Activated naive CD4-positive, alpha-beta T cell treated with anti-CD3 and anti-CD28 coated beads, Interleukin-2, amount 10 ng/mL, durations not matched to agents 7 days and 5 days (primary cell): ENCODE measurements at places on chromosomes 5 and 9.
A peak's percentile ranks its signal among the peaks of the same experiment; 100 is the strongest.

- H3K36me3 ChIP-seq, result no peaks in the 10 kb centered on the region
- DNase-seq, result no peak
- H3K27me3 ChIP-seq, result peaks cover 34% of the 10 kb centered on the region
- no peak overlapping the region for H3K27ac ChIP-seq
- H3K4me1 ChIP-seq, result peaks cover 2% of the 10 kb centered on the region
- H3K4me3 ChIP-seq, result no peak overlapping the region
These were observed 84.8 kb upstream of the MIER3 start for GRCh38 chr5:57036761-57037160.

DNA sequence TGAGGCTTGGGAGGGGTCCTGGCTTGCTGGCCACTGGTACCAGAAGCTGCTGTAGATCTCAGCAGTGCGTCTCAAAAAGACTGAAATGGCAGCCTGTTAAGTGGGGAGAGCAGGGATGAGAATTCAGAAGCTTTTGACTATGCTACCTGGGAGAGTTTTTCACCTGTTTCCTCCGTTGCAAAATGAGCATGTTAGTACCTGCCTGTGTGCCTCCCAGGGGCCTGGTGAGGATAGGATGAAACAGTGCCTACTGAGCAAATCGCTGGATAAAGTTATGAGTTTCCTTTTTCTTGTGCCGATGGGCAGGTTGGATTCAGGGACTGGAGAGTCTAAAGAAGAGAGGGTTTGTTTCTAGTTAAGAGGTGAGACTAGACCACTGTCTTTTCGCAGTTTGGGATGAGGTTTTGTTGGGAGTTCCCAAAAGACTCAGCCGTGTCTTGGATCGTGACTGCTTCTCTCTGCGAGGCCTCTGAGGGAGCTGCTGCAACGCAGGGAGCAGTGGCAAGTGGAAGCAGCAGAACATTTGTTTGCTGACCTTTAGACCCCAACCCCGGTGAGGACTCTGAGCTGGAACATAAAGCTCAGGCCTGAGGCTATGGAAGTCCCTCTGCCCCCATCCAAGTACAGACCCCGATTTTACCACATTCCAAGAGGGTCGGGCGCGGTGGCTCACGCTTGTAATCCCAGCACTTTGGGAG is 1.4 kb downstream of the RALGPS1 start:
- peak overlapping the region; percentile 68 for H3K4me3 ChIP-seq
- H3K27ac ChIP-seq, result no peak overlapping the region
- DNase-seq, result no peak
- H3K27me3 ChIP-seq, result peaks cover 46% of the 10 kb centered on the region
- peaks cover 9% of the 10 kb centered on the region for H3K4me1 ChIP-seq

GRCh38 chr5:20109326-20109725 is 121.3 kb upstream of the CDH18 start:
- no peaks in the 10 kb centered on the region for H3K4me1 ChIP-seq
- H3K36me3 ChIP-seq, result no peaks in the 10 kb centered on the region
- H3K4me3 ChIP-seq, result no peak overlapping the region
- H3K27me3 ChIP-seq, result no peaks in the 10 kb centered on the region
- no peak overlapping the region for H3K27ac ChIP-seq
- no peak for DNase-seq

- DNase-seq, result no peak
- H3K4me1 ChIP-seq, result no peaks in the 10 kb centered on the region
- no peaks in the 10 kb centered on the region for H3K27me3 ChIP-seq
- H3K27ac ChIP-seq, result no peak overlapping the region
- H3K36me3 ChIP-seq, result no peaks in the 10 kb centered on the region
These were observed 205.6 kb upstream of the ADAMTSL1 start for GRCh38 chr9:18268381-18268780.

GRCh38 chr9:86629530-86629929 is 275.3 kb upstream of the TUT7 start:
- H3K4me3 ChIP-seq, result no peak overlapping the region
- H3K27me3 ChIP-seq, result no peaks in the 10 kb centered on the region
- no peak for DNase-seq
- H3K27ac ChIP-seq, result no peak overlapping the region
- H3K4me1 ChIP-seq, result no peaks in the 10 kb centered on the region
- no peaks in the 10 kb centered on the region for H3K36me3 ChIP-seq

- H3K4me1 ChIP-seq, result no peaks in the 10 kb centered on the region
- no peak overlapping the region for H3K4me3 ChIP-seq
- H3K36me3 ChIP-seq, result peaks cover 20% of the 10 kb centered on the region
- no peaks in the 10 kb centered on the region for H3K27me3 ChIP-seq
These were observed 16.2 kb upstream of the PAIP1 start for GRCh38 chr5:43573058-43573457.

DNA sequence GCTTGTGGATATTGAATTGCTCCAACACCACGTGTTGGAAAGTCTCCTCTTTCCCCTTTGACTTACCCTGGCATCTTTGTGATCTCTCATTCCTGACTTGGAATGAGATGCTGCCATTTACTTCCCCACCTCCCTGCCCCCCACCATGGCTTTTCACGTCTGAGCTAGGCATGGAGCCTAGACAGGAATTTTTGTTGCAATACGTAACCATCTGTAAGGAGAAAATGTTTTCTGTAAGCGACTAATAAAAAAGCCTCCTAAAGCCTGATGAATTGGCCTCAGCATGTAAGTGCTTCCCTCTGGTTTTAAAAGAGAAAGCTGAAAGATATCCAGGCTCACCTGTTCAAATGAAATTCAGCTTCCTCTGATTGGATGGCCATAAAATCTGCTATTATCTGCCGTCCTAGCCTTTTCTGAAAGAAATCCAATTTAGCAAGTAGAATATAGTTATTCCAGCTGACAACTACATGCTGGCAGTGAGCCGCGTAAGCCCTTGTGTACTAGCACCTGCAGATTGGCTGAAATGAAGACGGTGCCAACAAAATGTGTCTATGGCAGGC is 200.1 kb downstream of the NSG2 start:
- no peak overlapping the region for H3K27ac ChIP-seq
- no peaks in the 10 kb centered on the region for H3K27me3 ChIP-seq
- no peaks in the 10 kb centered on the region for H3K36me3 ChIP-seq
- DNase-seq, result no peak
- H3K4me3 ChIP-seq, result no peak overlapping the region
